ENCODE measurements at places on chromosomes 3 and 15.

DNA sequence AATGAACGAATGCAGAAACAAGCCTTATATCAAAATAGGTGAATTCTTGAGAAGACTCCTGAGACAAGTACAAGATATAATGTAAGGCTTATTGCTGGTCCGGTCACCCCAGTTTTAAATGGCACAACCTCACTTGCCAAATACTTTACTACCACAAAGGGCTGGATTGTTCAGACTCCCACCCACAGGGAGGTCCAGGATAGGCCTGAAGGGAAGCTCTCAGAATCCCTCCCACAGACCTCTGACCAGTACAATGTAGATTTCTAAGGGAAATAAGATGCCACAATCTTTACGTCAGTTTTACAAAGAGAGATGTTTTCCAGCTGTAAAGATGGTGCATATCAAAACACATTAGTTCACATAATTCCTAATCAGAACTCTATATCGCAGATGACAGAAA, 577.7 kb upstream of the ADAMTS9 start:
- H3K4me1 ChIP-seq = no peaks in the 10 kb centered on the region

- H3K4me1 ChIP-seq = no peaks in the 10 kb centered on the region
- no peak overlapping the region for H3K27ac ChIP-seq
- DNase-seq = no peak
- no peaks in the 10 kb centered on the region for H3K36me3 ChIP-seq
- H3K4me3 ChIP-seq = no peak overlapping the region
- H3K27me3 ChIP-seq = no peaks in the 10 kb centered on the region
Measured at GRCh38 chr3:100140976-100141375, 26.7 kb upstream of the FILIP1L start.

GRCh38 chr3:10173926-10174435, 9.3 kb downstream of the IRAK2 start:
- no peaks in the 10 kb centered on the region for H3K27me3 ChIP-seq
- no peak for DNase-seq
- H3K36me3 ChIP-seq = no peaks in the 10 kb centered on the region
- H3K4me1 ChIP-seq = peaks cover 9% of the 10 kb centered on the region

GRCh38 chr3:108099679-108100428, 9.0 kb upstream of the CD47 start:
- H3K4me3 ChIP-seq = no peak overlapping the region
- DNase-seq = no peak
- peak overlapping the region; percentile 66 for H3K27ac ChIP-seq
- H3K4me1 ChIP-seq = peaks cover 35% of the 10 kb centered on the region
- H3K27me3 ChIP-seq = no peaks in the 10 kb centered on the region
- H3K36me3 ChIP-seq = no peaks in the 10 kb centered on the region

DNA sequence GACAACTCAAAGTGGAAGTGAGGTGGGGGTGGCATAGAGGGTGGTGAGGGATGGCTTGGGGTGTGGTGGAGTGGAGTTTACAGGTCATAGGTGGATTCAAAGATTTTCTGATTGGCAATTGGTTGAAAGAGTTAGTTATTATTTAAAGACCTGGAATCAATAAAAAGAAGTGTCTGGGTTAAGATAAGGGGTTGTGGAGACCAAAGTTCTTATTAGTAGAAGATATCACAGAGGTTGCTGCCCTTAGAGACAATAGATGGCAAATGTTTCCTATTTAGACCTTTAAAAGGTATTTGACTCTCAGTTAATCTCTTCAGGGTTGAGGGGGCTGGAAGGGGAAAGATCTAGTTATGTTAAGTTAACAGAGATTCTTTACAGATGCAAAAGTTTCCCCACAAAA, 412.3 kb upstream of the TBL1XR1 start:
- H3K27ac ChIP-seq = no peak overlapping the region
- DNase-seq = no peak
- H3K4me3 ChIP-seq = no peak overlapping the region
- H3K36me3 ChIP-seq = no peaks in the 10 kb centered on the region

- H3K4me3 ChIP-seq = no peak overlapping the region
- H3K4me1 ChIP-seq = no peaks in the 10 kb centered on the region
- H3K27me3 ChIP-seq = peaks cover 13% of the 10 kb centered on the region
- DNase-seq = no peak
Measured at GRCh38 chr15:83709241-83709640, 55.3 kb downstream of the ADAMTSL3 start.

All from T-helper 17 cell (primary cell).